ENCODE measurements at places on chromosomes 13 and 19. TPM values are rescaled to one million over a fixed set of nuclear protein-coding genes. Genes with fewer than 3 reads are reported as not detected.

Gene ZNF577
- total RNA-seq, result 11.0 TPM

Gene ZNF581
- total RNA-seq, result 50.7 TPM

Gene ZNF829
- 9.0 TPM for total RNA-seq

Gene TMEM145
- 0.67 TPM for total RNA-seq

Gene SLC46A3
- total RNA-seq, result 7.2 TPM

Gene NCCRP1
- not detected for total RNA-seq

Gene ZNF841
- 20.8 TPM for total RNA-seq

Gene CLEC17A
- 0.29 TPM for total RNA-seq

Gene TPP2
- 67.6 TPM for total RNA-seq

Gene RNF225
- 0.58 TPM for total RNA-seq

Gene OR7D2
- 0.14 TPM for total RNA-seq

Gene GNA15
- total RNA-seq, result 66.5 TPM

Gene FUT6
- not detected for total RNA-seq

Gene ZNF266
- total RNA-seq, result 43.3 TPM

Gene OR7C2
- total RNA-seq, result not detected

Gene PRSS57
- not detected for total RNA-seq

Gene ICAM3
- 183 TPM for total RNA-seq

Gene ZNF610
- total RNA-seq, result 3.7 TPM
